ENCODE measurements at places on chromosomes 6 and 20.

DNA sequence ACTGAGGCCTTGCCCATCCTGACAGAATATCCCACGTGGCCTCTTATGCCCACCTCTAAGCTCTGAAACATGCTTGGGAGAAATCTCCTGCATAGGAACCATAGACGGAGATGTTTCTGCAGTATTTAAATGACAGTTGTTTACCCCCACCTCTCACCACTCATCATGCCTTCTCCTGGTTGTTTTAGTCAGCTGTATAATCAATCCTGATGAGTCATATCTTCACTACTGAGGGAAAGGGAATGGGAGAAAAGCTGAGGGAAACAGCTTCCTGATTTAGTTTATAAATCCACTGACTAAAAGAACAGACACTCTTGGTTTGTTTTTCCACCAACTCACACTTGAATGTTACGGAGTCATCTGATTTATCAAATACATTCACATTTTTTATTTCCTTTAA lies 113.2 kb upstream of the TENT5A start:
- DNase-seq, result no peak

GRCh38 chr6:82160255-82160990 lies 87.1 kb downstream of the IBTK start:
- DNase-seq, result no peak

GRCh38 chr6:170205534-170206316 lies 85.2 kb downstream of the DLL1 start:
- DNase-seq, result no peak

- DNase-seq, result no peak
These were observed 197.9 kb upstream of the SNX9 start for GRCh38 chr6:157625111-157625510.

- no peak for DNase-seq
These were observed 22.3 kb upstream of the PXDC1 start for GRCh38 chr6:3773678-3774298.

DNA sequence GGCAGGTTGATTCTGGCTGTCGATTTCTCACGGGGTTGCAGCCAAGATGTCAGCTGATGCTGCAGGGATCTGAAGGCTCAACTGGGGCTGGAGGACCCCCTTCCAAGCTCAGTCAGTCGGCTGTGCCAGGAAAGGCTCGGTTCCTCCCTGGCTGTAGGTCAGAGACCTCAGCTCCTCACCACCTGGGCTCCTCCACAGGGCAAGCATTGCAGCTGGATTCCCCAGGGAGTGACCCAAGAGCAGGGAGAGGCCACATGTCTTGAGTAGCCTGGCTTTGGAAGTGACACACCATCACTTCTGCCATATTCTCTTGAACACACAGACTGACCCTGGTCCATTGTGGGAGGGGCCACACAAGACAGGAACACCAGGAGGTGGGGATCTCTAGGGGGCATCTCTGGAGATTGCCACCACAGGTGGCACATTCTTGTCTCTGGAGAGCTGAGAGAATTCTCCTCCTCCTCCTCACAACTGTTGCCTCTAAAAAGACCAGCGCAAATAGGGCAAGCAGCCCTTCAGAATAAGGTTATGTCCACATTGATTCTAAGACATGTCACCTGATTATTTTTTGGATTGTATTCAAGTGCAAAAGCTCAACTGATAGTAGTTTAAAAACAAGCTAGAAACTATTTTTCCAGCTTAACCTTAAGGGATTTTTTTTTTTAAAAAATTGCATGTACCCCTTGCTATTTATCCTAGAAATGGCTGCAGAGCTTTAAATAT lies 270.5 kb downstream of the NRN1 start:
- no peak for DNase-seq

GRCh38 chr20:7772371-7772770 lies 167.9 kb downstream of the HAO1 start:
- no peak for DNase-seq

DNA sequence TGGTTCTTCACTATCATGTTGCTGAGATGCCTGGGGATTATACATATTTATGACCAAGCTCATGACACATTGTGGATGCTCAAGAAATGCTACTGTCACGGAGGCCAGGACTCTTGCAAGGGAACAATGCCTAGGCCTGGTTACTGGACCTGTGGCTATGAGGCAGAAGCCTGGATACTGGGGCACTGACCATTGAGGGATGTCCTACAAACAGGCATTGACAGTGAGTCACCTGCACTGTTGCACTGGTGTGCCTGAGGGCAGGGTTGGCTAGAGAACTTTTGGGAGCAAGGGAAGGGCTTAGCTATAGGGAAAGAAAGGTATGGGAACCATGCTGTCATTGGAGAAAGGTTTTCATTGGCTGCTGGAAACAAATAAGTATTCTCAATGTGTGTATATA lies 313.1 kb upstream of the SUPT3H start:
- DNase-seq, result no peak

GRCh38 chr20:50580016-50580747 lies 70.0 kb downstream of the PTPN1 start:
- DNase-seq, result no peak

- peak; percentile 33 for DNase-seq
These were observed 57.8 kb downstream of the SLC2A10 start for GRCh38 chr20:46767127-46767761.

GRCh38 chr6:127864701-127865100 lies 36.2 kb downstream of the THEMIS start:
- DNase-seq, result no peak

GRCh38 chr20:57883224-57883623 lies 173.4 kb upstream of the PMEPA1 start:
- DNase-seq, result no peak

- no peak for DNase-seq
These were observed 21.2 kb downstream of the ROMO1 start for GRCh38 chr20:35720165-35721123.

DNA sequence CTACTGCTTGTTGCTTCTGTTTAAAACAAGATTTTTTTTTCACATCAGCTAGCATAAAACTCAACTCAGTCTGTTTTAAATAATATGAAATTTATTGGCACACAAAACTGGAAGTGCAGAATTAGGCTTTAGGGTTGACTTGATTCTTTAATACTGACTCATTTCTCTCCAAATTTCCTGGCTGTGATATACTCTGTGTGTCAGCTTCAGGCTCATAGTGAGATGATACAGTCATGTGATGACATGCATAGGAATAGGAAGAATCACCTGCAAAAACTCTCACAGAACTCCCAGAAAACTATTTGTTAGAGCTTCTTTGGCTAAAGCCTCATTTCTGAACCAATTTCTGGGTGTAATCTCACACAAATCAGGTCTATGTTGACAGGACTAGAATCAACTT lies 1068.0 kb upstream of the EPHA7 start:
- DNase-seq, result no peak

DNA sequence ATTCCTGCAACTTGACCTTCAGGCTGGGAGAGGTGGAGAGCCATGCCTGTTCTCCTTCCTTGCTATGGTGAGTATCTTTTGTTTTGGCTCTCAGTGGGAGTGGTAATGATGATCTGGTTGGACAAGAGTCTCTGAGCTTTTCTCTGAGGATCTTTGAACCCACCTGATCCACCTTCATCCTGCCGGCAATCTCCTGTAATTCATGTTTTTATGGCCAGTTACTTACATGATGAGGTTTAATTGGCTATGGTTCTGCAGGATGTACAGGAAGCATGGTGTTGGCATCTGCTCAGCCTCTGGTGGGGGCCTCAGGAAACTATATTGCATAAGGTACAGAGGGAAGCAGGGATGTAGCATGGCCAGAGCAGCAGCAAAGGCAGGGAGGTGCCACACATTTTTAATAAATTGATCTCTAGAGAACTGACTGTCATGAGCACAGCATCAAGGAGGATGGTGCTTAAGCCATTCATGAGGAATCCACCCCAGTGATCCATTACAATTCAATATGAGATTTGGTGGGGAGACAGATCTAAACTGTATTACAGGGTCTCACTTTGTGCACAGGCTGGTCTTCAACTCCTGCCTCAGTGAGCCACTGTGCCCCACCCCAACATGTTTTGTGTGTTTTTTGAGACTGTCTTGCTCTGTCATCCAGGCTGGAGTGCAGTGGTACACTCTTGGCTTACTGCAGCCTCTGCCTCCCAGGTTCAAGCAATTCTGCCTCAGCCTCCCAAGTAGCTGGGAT lies 10.0 kb downstream of the HSPA1B start:
- DNase-seq, result no peak

DNA sequence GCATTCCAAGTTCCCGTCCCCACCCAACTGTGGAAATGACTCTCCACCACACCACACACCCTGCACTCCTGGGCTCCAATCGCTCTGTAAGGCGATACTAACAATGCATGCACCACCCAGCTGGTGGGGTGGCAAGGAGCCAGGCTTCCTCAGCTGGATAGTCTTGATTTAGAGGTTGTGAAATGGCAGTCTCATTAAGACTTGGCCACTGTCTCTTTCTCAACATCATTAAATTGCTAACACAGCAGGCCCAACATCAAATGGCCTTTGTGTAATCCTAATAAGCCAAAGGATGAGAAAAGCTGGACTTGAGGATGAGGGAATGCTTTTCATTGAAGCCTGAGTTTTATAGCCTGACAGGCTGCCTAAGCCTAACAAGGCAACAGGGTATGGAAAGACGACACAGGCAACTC lies 223.7 kb downstream of the GMDS start:
- peak; percentile 49 for DNase-seq

- DNase-seq, result no peak
These were observed 33.3 kb downstream of the KPNA5 start for GRCh38 chr6:116714296-116714695.

DNA sequence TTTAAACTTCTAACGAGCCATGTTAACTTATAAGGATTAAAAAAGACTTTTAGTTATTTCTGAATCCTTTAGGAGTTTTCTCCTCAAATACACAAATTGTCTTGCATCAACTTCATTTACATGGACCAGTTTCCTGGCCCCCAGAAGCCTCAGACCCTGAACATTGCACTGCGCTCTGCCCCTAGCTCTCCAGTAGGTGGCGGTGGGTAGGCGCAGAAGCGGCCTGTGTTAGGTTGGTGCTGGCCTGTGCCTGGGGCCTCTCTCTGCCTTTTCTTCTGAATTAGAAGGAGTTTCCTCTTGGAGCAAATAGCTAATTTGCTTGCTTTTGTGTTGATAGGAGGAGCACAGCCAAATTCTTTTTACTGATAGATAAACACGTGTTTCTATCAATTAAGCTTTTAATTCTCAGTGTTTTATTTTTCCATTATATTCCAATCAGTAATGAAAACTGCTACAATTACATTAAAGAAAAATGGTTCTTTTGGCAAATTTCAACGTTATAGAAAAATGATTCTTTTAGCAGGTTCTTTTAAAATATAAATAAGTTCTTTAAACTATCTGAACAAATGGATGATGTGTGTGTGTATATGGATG lies 44.4 kb downstream of the DTD1 start:
- peak; percentile 26 for DNase-seq

- DNase-seq, result no peak
These were observed 136.1 kb upstream of the FAM83B start for GRCh38 chr6:54710456-54710855.

GRCh38 chr6:31190488-31190887 lies 20.0 kb upstream of the POU5F1 start:
- DNase-seq, result no peak

DNA sequence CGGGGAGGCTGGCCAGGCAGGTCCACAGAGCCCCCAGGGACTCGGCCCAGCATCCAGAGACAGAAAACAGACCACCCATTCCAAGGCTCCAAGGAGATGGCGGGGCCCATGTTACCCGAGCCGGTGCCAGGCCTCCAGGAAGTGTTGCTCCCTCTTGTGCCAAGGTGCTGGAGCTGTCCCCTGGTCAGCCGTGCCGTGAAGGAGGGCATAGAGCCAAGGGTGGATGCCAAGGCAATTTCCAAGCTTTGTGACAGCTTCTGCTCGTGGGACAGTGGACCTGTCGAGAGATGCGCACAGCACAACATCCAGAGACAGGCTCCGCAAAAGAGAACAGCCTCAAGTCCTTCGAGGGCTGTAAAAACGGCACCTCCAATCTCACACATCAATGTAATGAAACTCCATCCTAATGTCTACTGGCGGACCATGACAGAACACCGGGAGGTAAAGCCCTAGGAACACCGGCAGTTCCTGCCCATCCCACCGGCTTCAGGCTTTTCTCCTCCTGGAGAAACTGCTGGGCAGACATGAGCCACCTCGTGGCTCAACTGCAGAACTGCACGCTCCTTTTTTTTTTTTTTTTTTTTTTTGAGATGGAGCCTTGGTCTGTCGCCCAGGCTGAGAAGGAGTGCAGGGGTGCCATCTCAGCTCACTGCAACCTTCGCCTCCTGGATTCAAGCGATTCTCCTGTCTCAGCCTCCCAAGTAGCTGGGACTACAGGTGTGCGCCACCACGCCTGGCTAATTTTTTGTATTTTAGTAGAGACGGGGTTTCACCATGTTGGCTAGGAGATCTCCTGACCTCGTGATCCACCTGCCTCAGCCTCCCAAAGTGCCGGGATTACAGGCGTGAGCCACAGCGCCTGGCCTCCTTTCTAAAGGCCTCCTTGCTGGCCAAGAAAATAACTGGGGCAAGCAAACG lies 30.9 kb upstream of the AVP start:
- no peak for DNase-seq

- DNase-seq, result no peak
These were observed 12.7 kb upstream of the BAK1 start for GRCh38 chr6:33592595-33593413.

- no peak for DNase-seq
These were observed 157.0 kb downstream of the CLIC5 start for GRCh38 chr6:45858691-45859090.

DNA sequence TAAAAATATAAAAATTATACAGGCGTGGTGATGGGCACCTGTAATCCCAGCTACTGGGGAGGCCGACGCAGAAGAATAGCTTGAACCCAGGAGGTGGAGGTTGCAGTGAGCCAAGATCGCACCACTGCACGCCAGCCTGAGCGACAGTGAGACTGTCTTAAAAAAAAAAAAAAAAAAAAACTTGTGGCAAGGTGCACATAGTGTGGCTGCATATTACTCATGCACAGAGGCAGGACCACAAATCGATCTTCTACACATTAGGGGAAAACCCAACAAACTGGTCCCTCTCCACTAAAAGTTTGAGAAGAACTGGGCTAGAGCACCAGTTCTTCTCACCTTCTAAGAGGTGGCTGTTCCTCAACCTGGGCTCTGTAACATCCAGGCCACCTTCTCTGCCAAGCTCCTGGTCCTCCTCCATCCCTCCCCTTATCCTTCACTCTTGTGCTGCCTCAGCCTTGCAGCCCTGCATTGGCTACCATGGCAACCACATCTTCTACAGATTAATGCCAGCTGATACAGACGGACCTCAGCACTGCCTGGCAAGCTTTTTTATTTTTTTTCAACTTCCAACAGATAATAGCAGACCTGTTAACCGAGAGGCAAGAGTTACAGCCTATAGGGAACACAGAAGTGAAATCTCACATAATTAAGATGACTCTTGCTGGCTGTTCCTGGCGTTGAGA lies 88.0 kb downstream of the ATP9A start:
- DNase-seq, result no peak

Data from NCI-H774 (cell line).